ENCODE measurements at places on chromosomes 4 and X. TPM values are rescaled to one million over a fixed set of nuclear protein-coding genes. Genes with fewer than 3 reads are reported as not detected.

TRO gene
- total RNA-seq = 2.1 TPM

ASB12 gene
- total RNA-seq = not detected

ZNF630 gene
- 2.3 TPM for total RNA-seq

NEIL3 gene
- total RNA-seq = 11.8 TPM

F9 gene
- not detected for total RNA-seq

SAGE1 gene
- not detected for total RNA-seq

UBQLN2 gene
- 29.0 TPM for total RNA-seq

SPANXC gene
- total RNA-seq = not detected
